Liver (tissue), 10 donors: ENCODE measurements at places on chromosomes 3 and 15.
A peak's percentile ranks its signal among the peaks of the same experiment; 100 is the strongest.

- DNase-seq: no peak
Measured at GRCh38 chr3:160537729-160538128, 27.6 kb downstream of the KPNA4 start.

DNA sequence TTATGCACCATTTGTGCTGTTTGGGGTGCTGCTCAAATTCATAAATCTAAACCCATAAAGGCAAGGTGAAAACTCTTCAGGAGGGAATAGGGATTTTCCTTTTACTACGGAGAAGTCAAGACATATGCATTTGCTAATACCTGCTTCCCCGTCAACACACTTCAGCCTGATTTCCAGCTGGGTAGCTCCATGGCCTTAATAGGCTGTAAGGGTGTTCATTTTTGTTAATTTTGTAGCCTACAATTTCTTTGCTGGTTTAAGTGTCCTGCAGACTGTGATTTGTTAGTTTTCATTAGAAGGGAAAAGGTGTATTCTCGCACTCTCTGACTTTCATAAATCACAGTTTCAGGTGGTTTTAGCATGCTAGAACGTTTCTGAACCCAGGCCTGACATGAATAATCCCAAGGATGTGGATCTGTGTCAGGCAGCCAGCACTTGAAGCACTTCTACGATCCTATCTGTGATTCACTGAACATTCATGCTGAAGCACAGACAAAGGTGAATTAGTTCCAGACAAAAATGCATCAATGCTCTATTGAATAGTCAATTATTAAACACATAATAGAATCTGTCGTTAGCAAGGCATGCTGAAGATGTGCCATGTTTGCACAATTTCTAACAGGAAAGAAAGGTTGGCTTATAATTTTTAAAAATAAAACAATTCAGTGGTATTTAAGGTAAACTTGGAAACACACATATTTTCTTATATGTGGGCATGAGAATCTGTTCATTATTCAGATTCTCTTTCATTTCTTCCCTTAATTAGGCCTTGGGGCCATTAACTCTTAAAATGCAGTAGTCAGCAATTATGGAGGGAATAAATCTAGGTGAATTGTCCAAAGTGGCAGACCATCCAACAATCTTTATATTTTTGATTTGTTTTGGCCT lies 17.9 kb upstream of the NMNAT3 start:
- no peak for DNase-seq

GRCh38 chr15:43799209-43799944 lies 643 bp downstream of the SERINC4 start:
- no peak for DNase-seq

- DNase-seq: no peak
Measured at GRCh38 chr3:21056293-21056692, 694.7 kb downstream of the ZNF385D start.

- no peak for DNase-seq
Measured at GRCh38 chr3:169624533-169624972, 39.0 kb downstream of the MECOM start.

GRCh38 chr3:11019116-11019819 lies 26.7 kb downstream of the SLC6A1 start:
- no peak for DNase-seq

- DNase-seq: no peak
Measured at GRCh38 chr3:193078996-193079753, 161.5 kb upstream of the MB21D2 start.

DNA sequence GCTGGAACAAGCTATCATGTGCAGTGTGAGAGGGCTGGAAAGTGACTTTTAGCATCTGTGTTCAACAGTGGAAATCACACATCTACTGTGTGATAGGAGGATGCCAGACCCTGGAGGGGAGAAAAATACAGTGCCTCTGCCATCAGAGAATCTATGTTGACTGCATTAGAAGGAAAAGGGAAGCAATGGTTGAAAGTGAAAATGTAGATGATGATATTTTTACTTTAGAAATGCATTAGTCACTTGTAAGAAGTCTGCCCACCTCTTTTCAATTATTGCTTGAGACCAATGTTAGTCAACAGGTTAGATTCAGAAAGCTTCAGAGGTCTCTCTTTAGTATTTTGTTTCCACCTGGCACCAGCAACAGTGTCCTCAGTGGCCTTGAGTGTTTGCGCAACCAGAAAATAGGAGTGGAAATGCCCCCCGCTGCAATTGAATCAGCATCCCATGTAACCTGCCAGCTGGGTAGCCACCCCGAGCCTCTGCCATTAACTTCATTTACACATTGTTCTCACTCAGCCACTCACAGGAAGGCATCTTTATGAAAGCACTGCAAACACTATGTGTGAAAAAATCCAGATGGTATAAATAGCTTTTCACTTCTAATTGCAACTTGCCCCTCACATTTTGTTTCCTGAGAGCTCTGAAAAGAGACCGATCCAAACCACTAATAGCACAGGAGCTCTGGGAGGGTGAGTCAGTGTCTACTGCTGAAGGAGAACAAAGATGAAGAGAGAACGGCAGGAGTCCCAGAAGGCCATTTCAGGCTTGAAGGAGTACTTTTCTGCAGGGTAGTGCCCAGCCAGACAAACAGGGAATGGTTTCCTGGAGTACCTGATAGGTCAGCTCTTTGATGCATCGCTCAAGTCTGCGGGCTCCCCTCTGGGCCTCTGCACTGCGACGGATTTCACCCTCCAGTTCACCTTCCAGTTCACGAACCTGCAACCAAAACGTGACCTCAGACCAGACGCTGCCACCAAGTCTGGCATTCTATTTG lies 92.1 kb downstream of the HHLA2 start:
- DNase-seq: no peak

DNA sequence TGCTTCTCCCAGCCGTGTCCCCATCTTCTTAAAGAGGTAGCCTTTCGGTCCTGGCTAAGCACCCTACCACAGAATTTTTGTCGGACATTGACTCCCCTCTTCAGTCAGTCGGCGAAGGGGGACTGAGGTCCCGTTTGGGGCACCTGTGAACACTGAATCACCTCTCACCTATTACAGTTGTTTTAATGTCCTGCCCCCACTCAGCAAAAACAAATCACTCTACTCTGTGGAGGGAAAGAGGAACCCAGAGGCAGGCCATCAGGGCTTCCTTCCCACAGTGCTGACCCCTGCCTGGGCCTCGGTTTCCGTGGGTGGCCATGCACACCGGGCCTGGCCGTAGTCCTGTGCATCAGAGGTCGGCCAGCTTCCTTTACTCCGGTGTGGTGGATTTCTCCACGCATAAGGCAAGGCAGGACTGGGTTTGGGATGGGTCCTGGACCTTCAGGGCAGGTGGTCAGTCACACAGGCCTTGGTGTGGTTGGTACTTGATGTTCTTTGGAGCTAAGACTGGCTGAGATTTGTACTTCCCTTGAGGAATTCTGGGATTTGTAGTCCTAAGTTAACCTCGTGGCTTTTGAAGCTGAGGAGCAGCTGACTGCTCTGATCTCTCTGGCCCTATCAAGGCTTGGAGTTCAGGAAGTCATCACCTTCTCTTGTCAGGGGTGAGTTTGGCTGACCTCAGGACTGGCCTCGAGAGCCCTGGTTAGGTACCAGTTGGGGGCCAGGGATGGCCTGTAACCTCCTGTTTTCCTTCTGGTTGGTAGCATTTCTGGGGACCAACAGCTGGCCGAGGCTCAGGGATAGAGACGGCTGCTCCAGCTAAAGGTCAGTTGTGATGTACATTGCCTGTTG lies 627 bp upstream of the FAM131A start:
- DNase-seq: no peak

DNA sequence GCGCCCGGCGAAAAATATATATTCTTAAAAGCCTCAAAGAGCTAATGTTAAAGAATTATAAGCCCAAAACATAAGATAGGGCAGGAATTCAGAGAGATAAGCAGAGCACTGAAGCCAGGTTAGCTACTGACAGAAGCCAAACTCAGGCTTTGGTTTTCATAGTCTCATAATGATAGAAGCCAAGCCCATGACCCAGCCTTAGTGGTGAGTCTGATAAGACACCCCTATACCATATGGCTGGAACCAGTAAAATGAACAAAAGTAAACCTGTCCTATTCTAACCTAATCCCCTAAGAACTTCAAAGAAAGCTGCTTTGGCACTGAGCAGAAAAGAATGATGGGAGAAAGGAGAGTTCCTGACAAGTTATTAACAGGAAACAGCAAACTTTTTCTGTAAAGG lies 25.9 kb downstream of the MYO9A start:
- no peak for DNase-seq

DNA sequence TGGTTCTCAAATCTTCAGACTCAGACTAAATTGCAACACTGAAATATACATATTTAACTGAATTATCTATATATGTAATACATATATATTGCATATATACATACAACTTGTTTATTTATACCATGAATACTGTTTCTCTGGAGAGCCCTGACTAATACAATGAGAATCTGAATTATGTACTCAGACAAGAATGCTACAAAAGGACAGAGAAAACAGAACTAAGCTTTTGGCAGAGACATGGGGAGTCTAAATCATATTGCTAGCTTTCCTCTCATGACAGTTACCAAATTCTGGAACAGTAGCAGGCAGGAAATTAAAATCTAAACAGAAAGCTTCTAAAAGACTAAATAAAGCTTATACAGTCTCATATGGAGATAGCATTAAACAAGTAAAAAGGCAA lies 142.4 kb upstream of the KCNMB2 start:
- no peak for DNase-seq

DNA sequence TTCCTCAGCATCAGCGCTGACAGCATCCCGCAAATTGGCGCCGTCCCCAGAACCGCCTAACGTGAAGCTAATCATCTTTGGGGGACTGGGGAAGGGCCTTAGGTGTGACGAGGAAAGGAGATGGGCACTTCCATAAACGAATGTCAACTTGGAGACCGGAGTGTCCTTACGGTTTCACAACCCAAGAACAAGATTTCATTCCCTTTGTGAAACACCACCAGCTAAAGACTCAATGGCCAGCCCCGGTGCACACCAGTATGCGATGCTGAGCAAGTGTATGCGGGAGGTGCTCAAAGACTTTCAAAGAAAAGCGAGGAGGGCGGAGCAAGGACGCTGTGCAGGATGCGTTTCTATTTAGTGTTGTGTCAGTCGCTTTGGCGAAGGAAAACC lies 759 bp upstream of the TTBK2 start:
- no peak for DNase-seq

GRCh38 chr15:100131321-100132224 lies 210.2 kb downstream of the ADAMTS17 start:
- peak; percentile 43 for DNase-seq

GRCh38 chr3:23217872-23218554 lies 14.9 kb downstream of the UBE2E2 start:
- no peak for DNase-seq

GRCh38 chr3:144289057-144289456 lies 317.4 kb downstream of the DIPK2A start:
- DNase-seq: no peak

DNA sequence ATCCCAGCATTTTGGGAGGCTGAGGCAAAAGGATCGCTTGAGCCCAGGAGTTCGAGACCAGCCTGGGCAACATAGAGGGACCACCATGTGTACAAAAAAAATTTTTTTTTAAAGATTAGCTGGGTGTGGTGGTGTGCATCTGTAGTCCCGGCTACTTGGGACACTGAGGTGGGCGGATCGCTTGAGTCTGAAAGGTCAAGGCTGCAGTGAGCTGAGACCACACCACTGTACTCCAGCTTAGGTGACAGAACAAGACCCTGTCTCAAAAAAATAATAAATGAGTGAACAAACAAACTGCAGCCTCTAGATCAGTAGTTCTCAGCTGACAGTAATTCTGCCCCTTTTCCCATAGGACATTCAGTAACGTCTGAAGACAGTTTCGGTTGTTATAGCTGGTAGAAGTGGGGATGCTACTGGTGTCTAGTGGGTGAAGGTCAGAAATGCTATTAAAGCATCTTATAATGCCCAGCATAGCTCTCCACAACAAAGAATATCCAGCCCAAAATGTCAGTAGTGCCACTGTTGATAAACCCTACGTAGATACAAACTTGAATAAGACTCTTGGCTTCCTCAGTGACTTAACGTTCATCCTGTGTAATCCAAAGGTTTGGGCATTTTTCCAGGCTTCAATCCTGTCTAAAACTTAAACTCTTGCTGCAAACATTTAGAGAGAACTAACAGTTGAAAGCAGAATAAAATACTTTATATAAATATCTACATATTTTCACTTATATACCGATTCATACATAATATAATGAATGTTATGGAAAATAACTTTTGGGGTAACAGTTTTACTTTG lies 10.6 kb downstream of the SMC4 start:
- DNase-seq: no peak

GRCh38 chr3:156776031-156776430 lies 50.1 kb upstream of the LEKR1 start:
- no peak for DNase-seq

DNA sequence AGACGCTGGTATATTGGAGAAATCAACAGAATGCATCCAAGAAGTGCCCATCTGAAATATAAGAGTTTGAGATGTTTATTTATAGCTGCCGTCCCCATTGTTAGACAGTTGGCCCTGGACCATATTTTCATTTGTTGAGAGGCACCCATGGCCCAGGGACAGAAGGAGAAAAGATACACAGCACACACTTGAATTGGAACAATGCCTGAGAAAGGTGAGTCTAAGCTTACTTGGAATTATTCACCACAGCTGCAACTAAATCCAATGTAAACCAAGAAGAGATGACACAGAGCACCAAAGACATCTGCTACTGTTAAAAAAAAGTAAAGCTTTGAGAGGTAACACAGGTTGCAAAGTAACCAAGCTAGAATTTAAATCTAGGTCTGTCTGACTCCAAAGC lies 525.5 kb upstream of the NAALADL2 start:
- no peak for DNase-seq

GRCh38 chr3:17266846-17267245 lies 382.1 kb downstream of the PLCL2 start:
- no peak for DNase-seq

- DNase-seq: no peak
Measured at GRCh38 chr15:51842852-51843737, 13.6 kb downstream of the TMOD3 start.

- DNase-seq: no peak
Measured at GRCh38 chr3:125654526-125654925, 59.2 kb upstream of the OSBPL11 start.

DNA sequence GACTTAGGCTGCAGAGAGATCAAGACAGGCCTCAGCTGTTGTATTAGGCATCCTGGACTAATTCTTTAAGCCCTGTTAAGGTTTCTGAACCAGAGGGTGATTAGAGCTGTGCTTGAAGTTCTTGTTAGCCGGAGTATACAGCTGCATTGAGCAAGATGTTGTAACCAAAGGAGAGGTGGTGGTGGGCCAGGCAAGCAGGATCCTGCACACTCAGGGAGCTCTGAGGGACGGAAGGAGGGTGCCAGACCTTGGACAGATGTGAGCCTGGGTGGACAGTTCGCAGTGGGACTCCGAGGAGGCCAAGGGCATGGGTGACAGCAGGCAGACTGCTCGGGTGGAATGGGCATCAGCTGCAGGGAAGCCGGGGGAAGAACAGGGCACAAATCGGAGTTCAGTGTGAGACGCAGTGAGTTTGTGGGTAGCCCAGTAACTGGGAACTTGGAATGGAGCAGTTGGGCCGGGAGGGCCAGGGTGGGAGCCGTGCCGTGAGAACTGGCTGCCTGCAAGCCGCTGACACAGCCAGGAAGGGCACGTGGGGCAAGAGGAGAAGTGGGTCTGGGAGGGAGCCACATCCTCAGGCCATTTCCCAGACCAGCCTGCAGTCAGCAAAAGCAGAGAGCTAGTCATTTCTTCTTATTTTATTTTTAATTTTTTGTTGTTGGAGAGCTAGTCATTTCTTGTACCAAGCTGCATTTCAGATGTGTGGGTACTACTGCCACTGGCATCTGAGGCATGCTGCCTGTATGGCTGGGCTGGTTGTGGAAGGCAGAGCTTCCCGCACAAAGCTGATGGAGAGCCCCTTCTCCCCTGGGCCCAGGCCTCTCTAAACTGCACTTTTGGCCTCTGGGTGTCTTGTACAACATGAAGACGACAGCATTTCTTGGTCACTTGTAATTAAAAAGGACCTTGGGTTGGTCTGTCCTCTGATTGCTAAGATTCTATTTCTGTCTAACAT lies 61.0 kb downstream of the PGPEP1L start:
- no peak for DNase-seq
